ENCODE measurements at places on chromosomes 3 and 15.

DNA sequence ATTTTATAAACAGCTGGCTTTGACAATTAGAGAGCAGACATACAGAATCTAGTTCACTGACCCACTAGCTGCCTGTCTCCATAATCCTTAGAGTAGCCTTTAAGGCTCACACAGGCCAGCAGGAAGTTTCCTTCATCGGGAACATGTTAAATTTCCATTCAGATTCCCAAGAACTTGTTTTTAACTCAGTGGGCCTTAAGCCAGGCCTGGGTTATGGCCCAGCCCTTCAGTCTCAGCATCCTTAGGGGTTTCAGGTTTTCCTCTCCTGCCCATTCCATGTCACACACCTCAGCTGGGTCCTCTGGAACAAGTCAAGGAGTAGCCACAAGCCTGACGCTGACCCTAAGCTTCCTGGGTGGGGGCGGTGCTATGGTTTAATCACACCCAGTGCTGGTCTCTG, 15.0 kb downstream of the CDAN1 start:
- DNase-seq, result no peak

DNA sequence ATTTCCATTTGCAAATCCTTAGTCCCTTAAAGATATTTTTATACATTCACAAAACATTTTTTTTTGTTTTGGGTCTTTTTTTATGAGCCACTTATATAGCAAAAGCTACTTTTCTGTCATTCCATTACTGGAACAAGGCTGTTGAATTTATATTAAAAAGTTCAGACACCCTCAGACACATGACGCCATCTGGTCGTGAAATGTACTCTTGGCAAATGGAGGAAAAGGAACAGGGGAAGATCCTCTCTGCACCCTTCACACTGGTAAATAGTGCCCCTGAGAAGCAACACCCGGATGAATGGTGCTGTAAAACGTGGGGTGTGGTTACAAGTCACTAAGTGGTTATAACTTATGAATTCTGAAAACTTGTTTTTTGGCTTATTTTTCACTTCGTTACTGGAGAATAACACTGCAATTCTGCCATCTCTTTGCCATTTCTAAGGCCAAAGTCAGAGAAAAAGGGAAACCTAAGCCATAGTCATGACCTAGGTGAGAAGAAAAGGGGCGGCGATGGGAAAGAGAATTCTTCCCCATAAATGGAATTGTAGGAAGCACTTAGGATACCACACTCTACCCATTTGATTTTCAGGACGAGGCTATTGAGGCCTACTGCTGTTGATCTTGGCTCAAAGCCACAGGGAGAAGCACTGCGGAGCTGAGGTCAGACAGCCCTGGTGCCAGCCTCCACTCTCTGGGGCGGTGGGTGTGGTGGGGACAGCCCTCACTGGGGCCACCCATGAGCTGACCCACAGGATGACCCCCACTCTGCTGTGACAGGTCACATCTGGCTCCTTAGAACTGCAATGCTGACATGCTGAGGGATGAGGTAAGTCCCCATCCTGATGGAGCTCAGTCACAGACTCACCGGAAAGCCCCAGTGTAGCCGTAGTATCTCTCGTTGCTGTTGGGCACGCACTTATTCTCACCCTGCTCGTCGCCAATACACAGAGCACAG, 21.9 kb downstream of the LTF start:
- peak; percentile 53 for DNase-seq

GRCh38 chr3:149615731-149616221, 42.0 kb downstream of the WWTR1 start:
- no peak for DNase-seq

- DNase-seq, result no peak
These were observed 56.6 kb downstream of the CBLB start for GRCh38 chr3:105812194-105812586.

- DNase-seq, result no peak
These were observed 83.4 kb downstream of the GABRB3 start for GRCh38 chr15:26689462-26689861.

- DNase-seq, result no peak
These were observed 1.6 kb downstream of the TATDN2 start for GRCh38 chr3:10249833-10250232.

DNA sequence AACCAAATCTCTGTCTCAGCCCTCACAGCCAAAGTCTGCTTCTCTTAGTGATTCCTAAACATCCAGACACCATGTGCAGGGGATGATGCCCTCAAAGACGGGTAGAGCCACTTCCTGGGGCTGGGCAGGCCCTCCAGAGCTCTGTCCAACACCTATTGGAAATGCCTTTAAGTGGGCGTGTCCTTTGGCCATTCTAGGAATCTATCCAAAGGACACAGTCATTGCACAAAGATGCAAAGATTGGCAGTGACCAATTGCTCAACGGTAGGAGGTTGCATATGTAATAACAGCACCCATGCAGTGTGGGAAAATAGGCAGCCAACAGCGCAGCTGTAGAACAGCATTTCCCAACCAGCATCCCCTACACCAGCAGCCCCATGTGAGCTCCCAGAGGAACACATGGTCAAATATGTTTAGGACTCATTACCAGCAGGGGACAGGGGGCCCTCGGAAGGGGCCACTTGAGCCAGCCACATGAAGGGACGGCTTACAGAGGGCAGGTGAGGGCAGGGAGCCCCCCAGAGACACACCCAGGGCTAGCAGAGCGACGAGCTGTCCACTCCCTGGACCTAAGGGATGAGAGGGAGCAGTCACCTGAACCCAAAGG, 142.8 kb upstream of the IQSEC1 start:
- DNase-seq, result no peak

GRCh38 chr3:4885316-4885715, 93.9 kb upstream of the BHLHE40 start:
- DNase-seq, result no peak

- DNase-seq, result no peak
These were observed 94.5 kb downstream of the TPRA1 start for GRCh38 chr3:127495821-127496655.

DNA sequence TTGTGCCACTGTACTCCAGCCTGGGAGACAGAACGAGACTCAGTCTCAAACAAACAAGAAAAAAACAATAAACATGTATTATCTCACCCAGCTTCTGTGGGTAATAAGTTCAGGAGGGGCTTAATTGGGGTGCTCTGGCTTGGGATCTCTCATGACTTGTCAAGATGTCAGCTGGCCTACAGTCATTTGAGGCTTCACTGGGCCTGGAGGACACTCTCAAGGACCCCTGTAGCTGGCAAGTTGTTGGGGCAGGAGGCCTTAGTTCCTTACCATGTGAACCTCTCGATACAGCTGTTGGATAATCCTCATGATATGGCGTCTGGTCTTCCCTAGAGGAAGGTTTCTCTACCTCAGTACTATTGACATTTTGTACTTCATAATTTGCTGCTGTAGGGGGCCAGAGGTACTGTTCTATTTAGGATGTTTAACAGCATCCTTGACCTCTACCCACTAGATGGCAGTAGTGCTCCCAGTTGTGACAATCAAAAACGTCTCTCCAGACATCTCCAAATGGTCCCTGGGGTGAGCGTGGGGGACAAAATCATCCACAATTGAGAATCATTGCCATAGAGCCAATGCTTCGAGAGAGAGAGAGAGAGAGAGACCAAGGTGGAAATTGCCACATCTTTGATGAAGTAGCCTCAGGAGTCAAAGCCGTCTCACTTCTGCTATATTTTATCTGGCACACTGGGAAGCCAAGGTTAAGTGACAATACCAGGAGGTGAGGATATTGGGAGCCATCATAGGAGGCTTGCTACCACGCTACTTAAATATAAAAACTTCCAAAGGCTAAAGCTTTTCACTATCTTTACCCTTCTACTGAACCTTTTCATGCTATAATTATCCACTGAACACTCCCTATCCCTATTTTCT, 23.9 kb upstream of the SLTM start:
- DNase-seq, result peak; percentile 79

DNA sequence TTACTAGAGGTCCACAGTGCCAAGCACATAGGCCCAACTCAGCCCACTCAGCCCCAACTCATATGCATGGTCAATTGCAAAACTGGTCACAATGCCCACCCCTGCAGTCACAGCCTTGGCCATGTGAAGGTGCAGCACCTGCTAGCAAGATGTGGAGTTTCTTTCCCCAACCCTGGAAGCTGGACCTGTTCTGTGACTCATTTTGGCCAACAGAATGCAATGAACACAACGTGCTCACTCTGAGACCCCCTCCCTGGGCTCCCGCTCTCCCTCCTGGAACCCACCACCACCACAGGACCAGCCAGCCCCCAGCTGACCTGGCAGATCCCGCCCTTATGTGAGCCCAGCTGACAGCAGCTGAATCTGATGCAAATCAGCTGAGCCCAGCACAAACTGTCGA, 34.4 kb downstream of the ALDH1L1 start:
- DNase-seq, result no peak

- no peak for DNase-seq
These were observed 64.5 kb downstream of the FEM1B start for GRCh38 chr15:68341760-68342725.

DNA sequence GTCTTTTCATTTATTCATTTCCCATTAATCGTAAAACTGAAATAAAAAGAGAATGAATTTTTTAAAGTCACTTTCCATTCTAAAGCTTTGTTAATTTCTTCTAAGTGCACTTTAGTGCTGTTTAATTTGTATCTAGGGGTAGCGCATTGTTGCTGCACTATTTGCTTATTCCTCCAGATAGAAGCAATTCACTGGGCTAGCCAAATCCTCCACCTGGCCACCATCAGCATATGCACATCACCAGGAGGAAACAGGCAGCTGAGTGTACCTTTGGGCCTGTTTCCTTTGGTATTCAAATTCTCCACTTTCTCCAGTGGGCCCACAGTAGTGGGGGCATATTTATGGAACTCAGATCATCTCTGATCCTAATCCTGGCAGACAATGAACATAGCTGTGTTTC, 29.8 kb upstream of the CPB1 start:
- DNase-seq, result no peak

DNA sequence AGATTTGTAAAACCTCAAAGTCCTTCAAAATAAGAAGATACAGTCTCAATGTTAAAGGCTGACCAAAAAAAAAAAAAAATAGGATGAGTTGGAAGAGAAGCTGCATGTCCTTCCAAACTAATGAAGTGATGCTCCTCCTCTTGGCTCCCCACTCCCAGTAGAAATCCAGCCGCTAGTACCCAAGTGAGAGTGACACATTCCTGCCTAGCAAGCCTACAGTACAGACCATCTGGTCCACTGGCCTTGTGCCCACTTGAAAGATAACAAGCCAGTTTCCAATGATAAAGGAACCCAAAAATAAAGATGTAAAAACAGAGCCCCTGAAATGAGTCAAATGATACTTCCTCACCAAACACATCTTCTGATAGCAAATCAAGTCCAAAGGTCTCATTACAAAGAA, 258.7 kb upstream of the NSMCE3 start:
- no peak for DNase-seq

DNA sequence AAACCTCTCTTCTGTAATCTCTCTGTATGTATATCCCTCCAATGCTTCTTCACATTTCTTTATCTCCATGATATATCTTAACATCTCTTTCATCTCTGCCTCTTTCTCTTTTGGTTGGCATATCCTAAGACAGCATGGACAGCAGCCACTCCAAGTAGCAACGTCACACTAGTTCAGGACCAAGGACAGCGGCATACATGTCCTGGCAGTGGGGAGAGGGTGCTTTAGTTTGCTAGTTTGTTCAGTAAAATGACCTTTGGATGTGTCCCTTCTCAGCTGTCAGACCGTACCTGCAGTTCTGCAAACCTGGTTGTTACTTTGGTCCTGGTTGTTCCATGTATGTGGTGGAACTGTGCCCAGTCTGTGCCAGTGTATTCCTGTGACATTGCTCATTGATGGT, 225.6 kb upstream of the ROPN1 start:
- no peak for DNase-seq

GRCh38 chr15:75420698-75421097, 30.8 kb downstream of the SIN3A start:
- DNase-seq, result no peak

Measured in CD4-positive, alpha-beta T cell treated with Interleukin-21 for 1 hour (primary cell).